Motor neuron (in vitro differentiated cells): ENCODE measurements at places on chromosomes 7 and 10. TPM values are rescaled to one million over a fixed set of nuclear protein-coding genes. Genes with fewer than 3 reads are reported as not detected.

Gene GIMAP4
- total RNA-seq: 0.14 and 0.31 TPM in 2 replicates

Gene LRIT1
- total RNA-seq: not detected in 2 replicates

Gene BLNK
- 1.00 and 1.6 TPM in 2 replicates for total RNA-seq

Gene NUTM2E
- total RNA-seq: 0.14 and 0.16 TPM in 2 replicates

Gene FOXP2
- 6.3 and 7.5 TPM in 2 replicates for total RNA-seq

Gene HTR7
- 1.5 and 3.5 TPM in 2 replicates for total RNA-seq
